ENCODE measurements at places on chromosomes 11 and 22. TPM values are rescaled to one million over a fixed set of nuclear protein-coding genes. Genes with fewer than 3 reads are reported as not detected.

Gene HYOU1
- total RNA-seq = 268 TPM

- no peak overlapping the region for H3K27ac ChIP-seq
- H3K27me3 ChIP-seq = no peaks in the 10 kb centered on the region
- no peak for DNase-seq
- H3K4me1 ChIP-seq = no peaks in the 10 kb centered on the region
- H3K36me3 ChIP-seq = no peaks in the 10 kb centered on the region
Measured at GRCh38 chr11:80024119-80024518, 583.3 kb upstream of the TENM4 start.

DNA sequence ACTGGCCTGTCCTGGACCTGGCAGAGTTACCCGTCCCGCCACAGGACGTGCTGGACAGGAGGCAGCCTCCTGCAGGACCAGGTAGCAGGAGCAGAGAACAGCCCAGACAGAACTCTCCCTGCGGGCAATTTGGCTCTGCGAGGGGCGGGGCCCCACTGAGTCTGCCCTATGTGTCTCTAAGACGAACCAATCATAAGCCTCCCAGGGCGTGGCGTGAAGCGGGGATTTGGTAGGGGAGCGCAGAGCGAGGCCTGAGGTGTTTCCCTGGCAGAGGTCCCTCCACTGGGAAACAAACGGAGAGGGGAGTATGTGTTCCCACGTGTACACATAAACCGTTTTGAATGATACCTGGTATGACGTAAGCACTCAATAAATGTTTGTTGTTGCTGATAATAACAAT lies 7.4 kb downstream of the CD82 start:
- H3K4me1 ChIP-seq = peaks cover 14% of the 10 kb centered on the region
- H3K27ac ChIP-seq = no peak overlapping the region
- no peaks in the 10 kb centered on the region for H3K27me3 ChIP-seq
- no peak overlapping the region for H3K4me3 ChIP-seq
- H3K36me3 ChIP-seq = no peaks in the 10 kb centered on the region
- DNase-seq = no peak

Gene GLYATL2
- total RNA-seq = not detected

Gene PUS3
- total RNA-seq = 15.1 TPM

DNA sequence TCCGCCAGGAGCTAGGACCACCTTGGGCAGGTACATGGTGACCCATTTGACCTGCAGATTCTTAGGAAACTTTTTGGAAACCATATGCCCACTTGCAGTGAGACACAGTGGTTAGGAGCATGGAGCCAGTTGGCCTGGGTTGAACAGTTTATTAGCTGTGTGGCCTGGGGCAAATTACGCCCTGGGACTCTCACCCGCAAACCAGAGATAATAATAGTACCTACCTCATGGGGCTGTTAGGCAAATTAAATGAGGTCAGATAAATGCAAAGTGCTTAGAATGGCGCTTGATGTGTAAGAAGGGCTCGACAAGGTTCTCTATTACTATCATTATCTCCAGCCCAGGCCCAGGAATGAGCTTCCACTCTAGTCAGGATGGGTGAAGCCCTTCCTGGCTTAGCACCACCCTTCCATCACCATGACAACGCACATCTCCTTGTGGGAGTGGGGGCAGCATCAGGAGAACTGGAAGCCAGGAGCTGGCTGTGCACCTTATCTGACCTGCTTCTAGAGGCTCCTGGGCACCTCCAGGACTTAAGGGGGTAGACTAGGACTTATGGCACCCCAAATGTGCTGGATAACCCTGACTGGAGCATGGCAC lies 5.1 kb downstream of the SYT12 start:
- H3K27me3 ChIP-seq = no peaks in the 10 kb centered on the region
- no peak overlapping the region for H3K4me3 ChIP-seq
- H3K27ac ChIP-seq = no peak overlapping the region
- DNase-seq = no peak

Gene MS4A15
- not detected for total RNA-seq
